ENCODE measurements at places on chromosomes 3 and 15.

GRCh38 chr3:45269952-45270351 lies 43.9 kb upstream of the TMEM158 start:
- no peak for DNase-seq

DNA sequence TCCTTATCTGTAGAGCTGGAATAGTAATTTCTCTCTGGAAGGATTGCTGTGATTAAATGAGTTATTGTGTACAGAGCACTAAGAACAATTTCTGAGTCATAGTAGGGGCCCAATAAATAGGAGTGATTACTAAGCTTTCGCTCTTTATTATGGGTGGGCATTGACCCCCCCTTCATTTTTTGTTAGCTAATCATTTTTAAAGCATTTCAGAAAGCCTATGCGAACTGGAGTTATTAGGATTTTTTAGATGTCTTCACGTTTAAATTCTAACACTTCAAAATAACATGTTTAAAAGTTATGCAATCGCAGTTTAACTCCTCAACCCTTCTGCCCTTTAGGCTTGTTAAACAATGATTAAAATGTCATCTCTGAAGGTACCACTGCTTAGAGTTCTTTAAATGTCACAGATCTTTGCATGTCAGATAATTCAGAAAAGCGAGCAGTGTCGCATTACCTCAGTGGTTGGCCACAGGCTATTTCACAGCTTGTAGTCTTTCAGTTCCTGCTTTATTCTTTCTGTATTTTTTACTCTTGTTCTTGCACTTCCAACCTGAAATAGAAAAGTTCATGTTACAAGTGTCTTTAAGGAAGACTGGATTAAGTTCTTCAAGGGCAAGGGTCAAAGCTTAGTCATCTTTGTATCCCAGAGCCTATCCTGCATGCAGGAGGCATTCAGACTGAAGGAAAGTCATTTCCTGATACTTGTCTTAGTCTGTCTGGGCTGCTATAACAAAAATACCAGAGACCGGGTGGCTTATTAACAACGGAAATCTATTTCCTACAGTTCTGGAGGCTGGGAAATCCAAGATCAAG lies 102.9 kb downstream of the FNDC3B start:
- DNase-seq: no peak

DNA sequence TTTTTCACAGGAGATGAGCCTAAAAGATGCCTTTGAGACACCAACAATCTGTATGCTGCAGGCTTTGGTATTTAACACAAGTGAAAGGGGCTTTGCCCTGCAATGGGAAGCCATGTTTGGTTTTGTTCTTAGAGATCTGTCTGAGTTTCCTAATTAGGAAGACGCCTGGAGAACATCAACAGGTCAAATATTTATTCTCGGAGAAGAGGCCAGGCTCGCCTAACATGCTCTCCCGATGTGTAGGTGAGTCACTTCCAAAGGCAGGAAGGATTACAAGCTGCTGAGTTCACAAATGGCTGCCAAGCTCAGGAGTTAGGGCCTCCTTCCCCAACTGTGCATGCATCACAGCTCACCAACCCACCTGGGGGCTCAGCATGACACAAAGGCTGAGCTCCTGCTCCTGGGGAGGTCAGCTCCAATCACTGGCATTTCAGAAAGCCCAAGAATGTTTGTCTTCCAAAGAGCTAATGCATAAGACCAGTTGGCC lies 119.5 kb upstream of the PRICKLE2 start:
- no peak for DNase-seq

DNA sequence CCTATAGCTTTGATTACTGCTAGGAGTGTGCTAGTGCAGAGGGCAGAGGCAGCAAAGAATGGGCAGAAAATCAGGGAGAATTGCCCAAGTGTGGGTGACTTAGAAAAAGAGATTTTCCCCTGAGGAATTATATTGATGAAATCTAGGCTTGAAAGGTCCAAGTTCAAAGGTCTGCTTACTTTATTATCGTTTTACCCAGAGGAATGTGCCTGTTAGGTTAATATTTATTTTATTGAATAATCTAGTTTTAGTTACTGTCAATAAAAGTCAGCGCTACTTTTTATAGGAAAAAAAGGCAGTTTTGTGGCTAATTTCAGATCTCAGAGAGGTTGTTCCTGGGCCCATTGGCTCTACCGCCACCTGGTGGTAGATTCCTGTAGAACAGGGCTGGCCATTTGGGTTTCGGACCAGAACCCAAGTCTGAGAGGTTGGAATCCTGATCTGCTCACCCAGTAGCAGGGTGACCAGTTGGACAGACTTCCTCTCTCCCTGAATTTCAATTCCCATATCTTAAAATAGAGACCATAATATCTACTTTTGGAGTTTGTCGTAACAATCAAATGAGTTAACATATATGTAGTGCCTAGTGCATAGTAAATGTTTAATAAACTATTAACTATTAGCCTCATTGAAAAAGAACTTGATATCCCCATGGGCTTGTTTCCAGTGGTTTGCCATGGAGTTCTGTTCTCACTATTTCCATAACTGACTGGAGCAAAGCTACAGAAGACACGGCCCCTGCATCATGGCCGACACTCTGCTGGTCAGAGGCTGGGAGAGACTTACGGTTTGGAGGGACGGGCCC lies 62.7 kb upstream of the ZNF148 start:
- peak; percentile 7 for DNase-seq

DNA sequence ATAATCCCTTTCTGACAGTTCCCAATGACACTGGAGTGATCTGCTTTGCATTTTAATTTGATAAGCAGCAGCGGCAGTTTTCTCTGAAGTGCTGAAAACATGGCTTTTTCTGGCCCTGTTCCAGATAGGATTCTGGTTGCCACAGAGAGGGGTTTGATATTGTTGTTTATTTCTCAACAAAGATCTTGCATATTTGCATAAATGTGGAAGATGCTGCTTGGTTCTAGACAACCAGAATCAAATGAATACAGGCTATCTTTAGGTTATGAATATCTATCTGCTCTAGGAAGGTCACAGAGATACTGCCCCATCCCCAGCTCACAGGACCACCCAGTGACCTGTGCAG lies 137.1 kb downstream of the ZNF609 start:
- no peak for DNase-seq

DNA sequence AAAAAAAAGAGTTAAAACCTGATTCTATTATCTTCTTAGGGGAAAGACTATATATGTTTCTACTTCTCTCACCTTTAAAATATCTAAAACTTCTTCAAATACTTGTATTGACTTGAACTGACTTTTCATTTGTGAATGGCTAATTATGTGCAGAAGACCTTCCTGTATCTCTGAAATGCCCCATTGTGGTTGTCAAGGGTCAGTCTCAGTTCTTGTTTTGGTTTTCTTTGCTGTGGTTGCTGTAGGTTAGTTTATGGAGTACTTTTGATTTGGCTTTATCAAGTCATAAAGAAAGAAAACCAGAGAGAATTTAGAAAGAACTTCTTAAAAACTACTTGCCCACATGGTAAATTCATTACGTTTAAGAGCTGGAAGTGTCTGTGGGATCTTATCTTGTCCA lies 345.3 kb upstream of the POU1F1 start:
- no peak for DNase-seq

- DNase-seq: no peak
Observed at GRCh38 chr15:89774492-89774891, 1.6 kb upstream of the MESP2 start.

- no peak for DNase-seq
Observed at GRCh38 chr3:184693011-184693975, 18.6 kb downstream of the MAGEF1 start.

GRCh38 chr15:58139276-58139988 lies 1.3 kb downstream of the AQP9 start:
- DNase-seq: no peak

GRCh38 chr3:54222316-54222715 lies 100.0 kb downstream of the CACNA2D3 start:
- no peak for DNase-seq

DNA sequence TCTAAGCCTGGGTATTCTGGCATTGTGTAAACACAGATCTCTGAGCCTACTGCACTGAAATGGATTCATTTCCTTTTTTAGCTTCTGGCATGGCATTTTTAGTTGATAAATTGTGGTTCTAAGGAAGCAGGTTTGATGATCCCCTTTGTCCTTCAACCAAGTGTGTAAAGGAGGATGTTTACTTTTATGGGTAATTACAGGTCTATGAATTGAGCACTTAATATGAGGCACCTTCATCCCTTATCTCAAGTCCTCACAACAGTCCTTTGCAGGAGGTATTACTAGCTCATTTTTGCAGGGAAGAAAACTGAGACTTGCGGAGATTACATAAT lies 30.8 kb upstream of the ZBTB38 start:
- DNase-seq: no peak

DNA sequence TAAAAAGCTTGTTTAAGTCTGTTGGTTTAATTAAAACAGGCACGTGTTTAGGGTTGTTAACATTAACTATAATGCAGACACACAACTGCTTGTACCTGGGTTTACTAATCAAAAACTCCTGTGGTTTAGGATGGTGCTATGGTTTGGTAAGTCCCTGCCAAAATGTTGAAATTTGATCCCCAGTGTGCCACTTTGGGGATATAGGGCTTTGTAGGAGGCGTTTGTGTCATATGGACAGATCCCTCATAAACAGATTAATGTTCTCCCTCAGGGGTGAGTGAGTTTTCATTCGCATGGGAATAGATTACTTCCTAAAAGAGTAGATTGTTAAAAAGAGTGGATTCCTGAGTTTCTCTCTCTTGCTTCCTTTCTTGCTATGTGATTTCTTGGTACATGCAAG lies 18.7 kb upstream of the GK5 start:
- no peak for DNase-seq

DNA sequence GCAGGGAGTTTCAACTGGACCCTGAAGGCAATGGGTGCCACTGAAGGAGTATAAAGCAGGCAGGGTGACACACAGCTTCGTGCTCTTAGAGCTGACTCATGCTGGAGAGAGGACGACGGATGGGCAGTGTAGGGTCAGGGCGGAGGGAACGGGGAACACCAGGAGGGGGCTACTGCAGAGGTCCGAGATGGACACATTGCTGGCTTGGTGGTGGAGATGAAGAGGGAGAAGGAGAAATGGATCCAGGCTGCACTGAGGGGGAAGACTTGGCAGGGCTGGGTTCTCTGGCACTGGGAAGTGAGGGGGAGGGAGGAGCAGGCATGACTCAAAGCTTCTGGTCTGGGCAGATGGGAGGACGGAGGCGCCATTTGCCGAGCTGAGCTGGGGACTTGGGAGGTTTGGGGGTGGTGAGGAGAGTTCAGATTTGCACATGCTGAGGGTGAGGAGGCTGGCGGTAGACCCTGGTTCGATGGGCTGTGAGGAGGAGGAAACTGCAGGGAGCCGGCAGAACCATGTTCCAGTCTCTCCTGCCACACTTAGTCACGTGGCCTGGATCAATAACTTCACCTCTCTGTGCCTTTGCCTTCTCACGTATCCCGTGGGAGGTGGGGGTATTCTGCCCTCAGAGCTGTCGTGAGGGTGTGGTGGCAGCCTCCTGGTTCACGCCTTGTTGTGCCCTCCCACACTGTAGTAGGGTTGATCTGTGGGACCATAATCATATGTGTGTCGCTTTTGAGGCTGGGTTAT lies 4.6 kb upstream of the KCTD6 start:
- DNase-seq: no peak

DNA sequence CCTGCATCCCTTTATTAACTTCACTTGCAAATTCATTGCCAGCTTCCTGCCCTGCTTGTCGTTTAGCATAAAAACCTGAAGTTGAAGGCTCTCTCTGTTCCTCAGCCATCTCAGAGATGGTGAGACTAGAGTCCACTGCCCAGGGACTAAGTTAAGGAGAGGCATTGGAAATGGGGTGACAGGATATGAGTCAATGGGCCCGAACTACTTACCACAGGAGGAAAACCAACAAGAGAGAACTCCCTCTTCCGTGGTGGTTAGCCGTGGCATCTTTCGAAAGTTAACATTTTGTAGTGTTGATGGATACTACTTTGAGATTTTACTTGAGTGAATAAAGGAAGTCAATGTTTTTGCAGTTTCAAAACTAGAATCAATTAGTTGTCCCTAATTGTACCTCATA lies 65.3 kb downstream of the LRTM1 start:
- no peak for DNase-seq

GRCh38 chr3:112751564-112752512 lies 94.8 kb downstream of the CD200R1L start:
- no peak for DNase-seq

DNA sequence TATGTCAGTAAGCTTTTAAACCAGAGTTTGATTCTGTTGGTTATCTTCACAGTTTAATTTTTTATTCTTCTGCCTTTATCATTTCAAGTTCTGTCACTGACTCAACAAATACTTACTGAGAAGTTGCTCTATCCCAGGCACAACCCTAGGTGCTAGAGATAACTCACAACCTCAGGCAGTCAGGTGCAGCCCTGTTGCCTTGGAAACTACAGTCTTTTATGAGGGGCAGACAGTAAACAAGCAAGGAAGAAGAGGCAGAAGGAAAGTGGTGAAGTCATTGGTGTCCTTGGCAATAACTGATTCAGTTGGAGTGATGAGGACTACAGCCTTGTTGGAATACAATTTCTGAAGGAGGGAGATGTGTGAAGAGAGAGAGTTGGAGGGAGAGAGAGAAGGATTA lies 142.1 kb upstream of the LRTM1 start:
- no peak for DNase-seq

- no peak for DNase-seq
Observed at GRCh38 chr15:78538358-78538757, 1.9 kb upstream of the PSMA4 start.

DNA sequence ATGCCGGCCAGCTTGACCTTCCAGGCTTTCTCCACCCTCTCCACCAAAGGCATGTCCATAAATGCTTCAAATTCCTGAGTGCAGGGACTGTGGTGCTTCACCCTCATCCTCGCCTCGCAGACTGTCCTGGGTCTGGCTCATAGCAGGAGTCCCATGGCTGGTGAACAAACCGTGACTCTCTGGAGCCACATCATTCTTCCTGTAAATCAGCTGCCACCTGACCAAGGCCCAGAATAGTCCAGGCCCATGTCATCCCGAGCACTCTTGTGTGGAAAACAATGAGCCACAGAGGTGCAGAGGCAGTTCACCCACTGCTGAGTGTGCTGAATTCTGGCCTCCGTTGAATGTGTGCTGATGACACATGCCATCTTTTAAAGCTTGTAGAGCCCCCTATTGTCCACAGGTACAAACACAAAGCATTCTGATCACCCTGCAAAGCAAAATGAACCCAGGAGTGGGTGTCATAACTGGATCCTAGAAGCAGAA lies 68.6 kb downstream of the ABHD5 start:
- no peak for DNase-seq

Data from hippocampal formation (tissue), 2 donors.